ENCODE measurements at places on chromosomes 4 and X.
A peak's percentile ranks its signal among the peaks of the same experiment; 100 is the strongest.

- DNase-seq = no peak
These were observed 352.1 kb upstream of the GATB start for GRCh38 chr4:152112887-152113286.

DNA sequence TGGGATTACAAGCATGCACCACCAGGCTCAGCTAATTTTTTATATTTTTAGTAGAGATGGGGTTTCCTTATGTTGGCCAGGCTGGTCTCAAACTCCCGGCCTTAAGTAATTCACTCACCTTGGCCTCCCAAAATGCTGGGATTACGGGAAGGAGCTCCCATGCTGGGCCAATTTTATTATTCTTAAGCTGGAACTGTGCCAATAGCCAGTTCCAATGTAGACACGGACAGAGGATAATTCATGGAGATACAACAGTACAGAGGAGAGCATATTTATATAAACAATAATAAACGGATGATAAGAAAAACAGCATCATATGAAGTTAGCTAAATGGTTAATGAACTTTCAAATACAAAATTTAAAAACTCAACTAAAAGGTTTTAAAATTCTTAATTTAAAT is 87.8 kb downstream of the PPA2 start:
- no peak for DNase-seq

DNA sequence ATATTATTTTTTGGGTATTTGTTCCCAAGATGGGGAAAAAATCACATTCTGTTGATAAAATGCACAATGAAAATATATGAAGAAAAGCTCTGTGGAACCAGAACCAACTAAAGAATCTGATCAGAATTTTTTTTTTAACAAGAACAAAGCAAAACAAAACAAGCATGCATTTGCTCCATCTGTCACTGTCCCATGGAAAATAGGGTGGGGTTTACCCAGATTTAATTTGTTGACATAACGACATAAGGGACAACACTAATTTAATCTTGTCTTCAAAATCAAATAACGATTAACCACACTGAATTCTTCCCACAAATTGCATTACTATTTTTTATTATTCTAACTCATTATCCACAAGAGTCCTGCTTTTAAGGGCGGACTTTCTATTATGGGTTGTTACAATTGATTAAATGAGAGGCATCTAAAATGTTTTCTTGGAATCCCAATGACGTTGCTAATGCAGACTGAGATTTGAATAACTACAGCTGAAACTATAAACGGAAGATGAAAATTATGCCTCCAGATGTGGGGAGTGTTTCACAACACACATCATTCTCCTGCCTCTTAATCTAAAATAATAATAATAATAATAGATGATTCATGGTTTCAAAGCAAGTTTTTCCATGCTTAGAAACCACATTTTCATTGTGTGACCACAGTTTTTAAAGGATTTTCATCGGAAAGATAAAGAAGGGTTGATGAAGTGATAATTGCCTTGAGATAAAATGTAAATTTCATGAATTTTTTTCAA is 307.0 kb upstream of the CPEB2 start:
- DNase-seq = no peak

GRCh38 chr4:184413261-184414046 is 60.9 kb downstream of the IRF2 start:
- no peak for DNase-seq

DNA sequence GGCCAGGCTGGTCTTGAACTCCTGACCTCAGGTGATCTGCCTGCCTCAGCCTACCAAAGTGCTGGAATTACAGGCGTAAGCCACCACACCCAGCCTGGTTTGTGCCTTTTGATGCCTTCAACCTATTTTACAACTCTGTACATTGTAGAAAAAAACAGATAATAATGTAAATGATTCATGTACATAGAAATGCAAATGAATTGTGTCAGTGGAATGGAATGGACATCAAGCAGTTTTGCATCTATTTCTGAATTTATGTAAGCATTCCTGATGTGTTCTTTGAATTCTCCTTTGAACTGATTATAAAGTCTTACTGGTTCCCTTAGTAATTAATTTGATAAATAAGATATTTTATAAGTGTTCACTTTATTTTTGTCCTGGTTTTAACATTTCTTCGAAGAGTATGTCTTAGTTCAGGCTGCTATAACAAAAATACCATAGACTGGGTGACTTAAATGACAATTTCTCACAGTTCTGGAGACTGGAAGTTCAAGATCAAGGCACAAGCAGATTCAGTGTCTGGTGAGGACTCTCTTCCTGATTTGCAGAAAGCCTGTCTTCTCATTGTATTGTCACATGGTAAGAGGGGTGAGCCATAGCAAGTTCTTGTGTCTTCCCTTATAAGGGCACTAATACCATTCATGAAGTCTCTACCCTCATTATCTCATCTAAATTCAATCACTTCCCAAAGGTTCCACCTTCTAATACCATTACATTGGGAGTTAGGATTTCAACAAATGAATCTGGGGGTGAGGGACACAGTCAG is 162.2 kb upstream of the S100G start:
- no peak for DNase-seq

- no peak for DNase-seq
These were observed 72.9 kb downstream of the ADAMTS3 start for GRCh38 chr4:72496119-72496518.

DNA sequence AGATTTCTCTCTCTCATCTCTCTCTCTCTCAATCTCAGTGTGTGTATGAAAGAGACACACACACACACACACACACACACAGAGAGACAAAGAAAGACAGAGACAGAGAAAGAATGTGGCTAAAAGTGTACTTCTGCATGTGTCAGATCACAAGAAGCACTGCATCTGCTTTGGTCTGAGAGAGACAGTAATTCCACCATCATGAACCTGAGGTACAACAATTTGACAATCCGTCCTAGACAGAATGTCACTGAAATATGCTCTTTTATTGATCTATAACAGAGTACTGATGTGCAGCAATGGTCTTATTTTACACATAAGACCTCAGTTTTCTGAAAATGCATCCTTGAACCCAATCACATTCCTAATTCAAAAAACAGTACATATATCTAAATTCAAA is 576.2 kb upstream of the SMIM31 start:
- no peak for DNase-seq

DNA sequence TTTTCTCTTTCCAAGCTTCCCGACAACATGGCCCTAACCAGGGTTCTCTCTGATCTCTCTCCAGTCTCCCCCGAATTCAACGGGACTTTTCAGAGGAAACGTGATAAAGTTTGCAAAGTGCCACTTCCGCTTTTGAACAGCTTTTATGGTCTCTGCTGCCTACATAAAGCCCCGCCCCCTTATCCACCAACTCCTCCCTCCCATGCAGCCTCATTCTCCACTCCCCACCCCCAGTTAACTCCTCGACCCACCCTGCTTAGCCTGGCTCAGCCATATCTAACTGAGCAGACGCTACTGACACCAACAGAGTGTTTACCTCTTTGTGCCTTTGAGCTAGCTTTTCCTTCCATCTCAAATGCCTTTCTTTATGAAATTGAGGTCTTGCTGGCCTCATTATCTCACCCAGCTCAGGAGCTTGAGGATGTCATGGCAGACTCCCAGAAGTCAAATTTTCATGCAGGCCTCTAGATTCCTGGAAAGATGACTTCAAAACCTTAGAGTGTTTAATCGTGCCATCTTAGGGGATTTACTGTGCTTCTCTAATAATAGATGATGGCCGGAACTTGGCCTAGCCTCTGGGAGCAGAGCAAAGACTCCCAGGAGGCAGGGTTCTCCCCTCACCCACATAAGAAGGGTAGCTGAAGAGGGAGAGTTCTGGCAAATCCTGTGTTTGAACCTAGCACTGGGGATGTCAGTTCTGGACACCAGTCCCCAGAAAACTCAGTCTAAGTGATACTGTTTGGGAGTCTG is 606.0 kb downstream of the BCOR start:
- DNase-seq = no peak

GRCh38 chr4:178344096-178344495 is 901.9 kb upstream of the AGA start:
- DNase-seq = no peak

DNA sequence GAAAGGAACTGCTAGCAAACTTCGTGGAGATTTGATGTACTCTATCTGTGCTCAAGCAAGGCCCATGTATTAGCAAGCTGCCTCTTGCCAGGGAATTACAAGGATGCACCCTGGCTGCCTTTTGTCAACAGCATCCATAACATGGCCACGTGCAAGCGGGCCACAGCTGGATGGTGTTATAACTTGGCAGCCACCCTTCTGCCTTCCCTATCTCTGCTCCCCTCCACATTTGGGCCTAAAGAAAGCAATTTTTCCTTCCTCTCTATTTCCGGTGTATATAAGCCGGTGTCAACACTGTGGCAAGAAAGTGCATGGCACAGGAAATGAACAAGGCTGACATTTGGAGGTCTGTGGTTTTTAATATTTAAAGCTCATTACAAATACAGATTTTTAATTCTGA is 94.8 kb downstream of the CLNK start:
- DNase-seq = no peak

DNA sequence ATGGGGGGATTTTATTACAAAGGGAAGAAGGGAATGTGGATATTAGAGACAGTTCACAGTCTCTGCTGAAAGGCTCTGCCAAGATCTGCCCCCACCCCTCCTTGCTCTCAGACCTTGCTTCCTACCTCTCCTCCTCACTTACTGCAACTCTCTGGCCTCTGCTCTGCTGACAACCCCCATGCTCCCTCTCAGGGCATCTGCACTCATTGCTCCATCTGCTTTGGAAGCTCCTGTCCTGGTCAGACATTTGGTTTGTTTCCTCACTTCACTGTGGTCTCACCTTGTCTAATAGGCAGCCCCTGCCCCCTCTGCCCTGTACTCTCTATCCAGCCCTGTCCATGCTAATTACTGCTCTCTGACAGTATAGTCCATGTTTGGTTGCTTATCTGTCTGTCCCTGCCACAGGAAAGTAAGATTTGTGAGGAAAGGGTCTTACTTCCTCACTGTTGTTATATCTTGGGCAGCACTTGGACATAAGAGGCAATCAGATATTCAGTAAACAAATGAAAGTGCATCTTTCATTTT is 189.3 kb downstream of the PTTG2 start:
- no peak for DNase-seq

DNA sequence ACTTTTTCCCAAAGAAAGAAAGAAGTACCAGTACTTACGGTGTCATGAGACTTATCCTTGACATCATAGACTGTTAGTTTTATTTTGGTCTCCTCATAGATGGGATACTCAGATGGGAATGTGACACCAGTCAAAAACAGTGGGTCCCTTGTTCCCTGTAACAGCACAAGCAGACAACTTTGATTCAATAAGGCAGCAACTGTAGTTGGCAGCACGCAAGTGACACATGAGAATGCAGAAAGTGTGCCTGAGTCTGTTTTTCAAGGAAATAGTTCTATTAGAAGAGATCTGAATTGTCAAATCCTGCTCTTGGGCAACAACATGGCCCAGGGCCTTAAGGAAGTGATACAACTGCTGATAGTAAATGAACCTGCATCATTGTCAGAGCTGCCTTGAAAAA is 443.2 kb downstream of the INPP4B start:
- DNase-seq = no peak

DNA sequence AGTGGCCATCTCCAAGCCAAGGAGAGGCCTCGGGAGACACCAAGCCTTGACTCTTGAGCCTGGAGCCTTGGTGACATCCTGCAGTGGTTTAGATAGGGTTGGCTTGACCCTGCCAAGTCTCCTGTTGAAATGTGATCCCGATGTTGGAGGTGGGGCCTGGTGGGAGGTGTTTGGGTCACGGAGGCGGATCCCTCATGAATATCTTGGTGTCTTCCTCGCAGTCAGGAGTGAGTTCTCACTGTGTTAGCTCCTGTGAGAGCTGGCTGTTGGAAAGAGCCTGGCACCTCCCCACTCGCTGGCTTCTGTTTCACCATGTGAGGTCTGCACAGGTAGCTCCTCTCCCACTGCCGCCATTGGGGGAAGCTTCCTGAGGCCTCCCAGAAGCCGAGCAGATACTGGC is 38.8 kb downstream of the ADRA2C start:
- DNase-seq = no peak

- DNase-seq = peak; percentile 23
These were observed 139.8 kb downstream of the CLCN4 start for GRCh38 chrX:10296576-10296975.

DNA sequence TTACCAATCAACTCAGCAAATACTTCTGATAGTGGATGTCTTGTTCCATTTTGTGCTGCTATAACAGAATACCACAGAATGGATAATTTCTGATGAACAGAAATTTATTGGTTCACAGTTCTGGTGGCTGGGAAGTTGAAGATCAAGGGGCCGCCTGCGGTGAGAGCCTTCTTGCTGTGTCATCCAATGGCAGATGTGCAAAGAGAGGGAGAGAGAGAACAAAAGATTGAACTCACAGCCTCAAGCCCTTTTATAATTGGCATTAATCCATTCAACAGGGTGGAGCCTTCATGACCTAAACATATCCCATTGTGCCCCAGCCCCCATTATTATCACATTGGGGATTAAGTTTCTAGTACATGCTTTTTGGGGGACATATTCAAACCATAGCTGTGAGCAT is 86.1 kb downstream of the ADGRG4 start:
- DNase-seq = no peak

- no peak for DNase-seq
These were observed 16.9 kb downstream of the LHFPL1 start for GRCh38 chrX:112662559-112663427.

GRCh38 chr4:6475492-6476020 is 3.1 kb upstream of the PPP2R2C start:
- DNase-seq = no peak

DNA sequence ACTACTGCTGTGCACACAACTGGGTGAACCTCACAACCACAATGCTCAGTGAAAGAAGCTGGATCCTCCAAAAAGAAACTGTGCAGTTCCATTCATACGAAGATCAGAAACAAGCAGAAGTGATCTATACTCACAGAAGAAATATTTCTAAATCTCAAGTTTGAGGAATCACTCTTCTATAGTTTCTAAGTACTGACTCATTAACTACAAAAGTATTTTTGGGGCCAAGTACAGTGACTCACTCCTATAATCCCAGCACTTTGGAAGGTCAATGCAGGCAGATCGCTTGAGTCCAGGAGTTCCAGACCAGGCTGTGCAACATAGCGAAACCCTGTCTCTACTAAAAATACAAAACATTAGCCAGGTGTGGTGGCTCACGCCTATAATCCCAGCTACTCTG is 51.3 kb upstream of the RELL1 start:
- peak; percentile 14 for DNase-seq

GRCh38 chr4:1082215-1083182 is 30.9 kb downstream of the RNF212 start:
- no peak for DNase-seq

DNA sequence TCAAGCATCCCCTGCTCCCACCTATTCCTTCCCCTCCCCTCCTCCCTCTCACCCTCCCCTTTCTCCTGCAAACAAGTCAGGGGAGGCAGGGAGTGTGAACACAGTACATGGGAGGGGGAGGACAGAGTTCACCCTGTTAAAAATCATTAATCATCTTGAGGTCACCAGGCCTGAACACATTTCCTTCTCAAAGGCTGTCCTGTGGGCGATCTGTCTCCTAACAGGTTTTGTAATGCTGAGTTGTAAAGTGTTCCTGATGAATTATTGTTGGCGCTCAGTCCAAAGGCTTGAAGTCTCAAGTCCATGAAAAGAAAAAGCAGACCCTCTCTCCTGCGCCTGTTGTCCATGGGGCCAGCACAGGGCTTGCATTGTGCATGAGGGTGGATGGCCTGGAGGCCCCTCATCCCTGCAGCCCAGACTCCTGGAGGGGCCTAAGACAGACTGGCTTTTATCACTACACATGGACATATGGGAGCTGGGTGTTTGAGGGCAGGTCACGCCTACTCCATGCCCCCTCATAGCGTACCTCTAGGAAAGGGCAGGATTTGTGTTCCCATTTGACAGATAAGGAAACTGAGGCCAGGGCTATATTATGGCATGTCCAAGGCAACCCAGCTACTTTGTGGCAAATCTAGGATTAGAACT is 189.1 kb downstream of the RAB28 start:
- no peak for DNase-seq

GRCh38 chr4:77501851-77502250 is 103.8 kb upstream of the CXCL13 start:
- no peak for DNase-seq
